ENCODE measurements at places on chromosomes 3 and 15. TPM values are rescaled to one million over a fixed set of nuclear protein-coding genes. Genes with fewer than 3 reads are reported as not detected.

The PLA2G4D gene
- not detected for polyA plus RNA-seq

The TMEM62 gene
- polyA plus RNA-seq = 8.2 TPM

The MLF1 gene
- 15.6 TPM for polyA plus RNA-seq

GRCh38 chr3:128689060-128689459 is 36.9 kb upstream of the RAB7A start:
- no peak for DNase-seq

GRCh38 chr3:59885101-59885500 is 835.3 kb upstream of the CFAP20DC start:
- DNase-seq = no peak

DNA sequence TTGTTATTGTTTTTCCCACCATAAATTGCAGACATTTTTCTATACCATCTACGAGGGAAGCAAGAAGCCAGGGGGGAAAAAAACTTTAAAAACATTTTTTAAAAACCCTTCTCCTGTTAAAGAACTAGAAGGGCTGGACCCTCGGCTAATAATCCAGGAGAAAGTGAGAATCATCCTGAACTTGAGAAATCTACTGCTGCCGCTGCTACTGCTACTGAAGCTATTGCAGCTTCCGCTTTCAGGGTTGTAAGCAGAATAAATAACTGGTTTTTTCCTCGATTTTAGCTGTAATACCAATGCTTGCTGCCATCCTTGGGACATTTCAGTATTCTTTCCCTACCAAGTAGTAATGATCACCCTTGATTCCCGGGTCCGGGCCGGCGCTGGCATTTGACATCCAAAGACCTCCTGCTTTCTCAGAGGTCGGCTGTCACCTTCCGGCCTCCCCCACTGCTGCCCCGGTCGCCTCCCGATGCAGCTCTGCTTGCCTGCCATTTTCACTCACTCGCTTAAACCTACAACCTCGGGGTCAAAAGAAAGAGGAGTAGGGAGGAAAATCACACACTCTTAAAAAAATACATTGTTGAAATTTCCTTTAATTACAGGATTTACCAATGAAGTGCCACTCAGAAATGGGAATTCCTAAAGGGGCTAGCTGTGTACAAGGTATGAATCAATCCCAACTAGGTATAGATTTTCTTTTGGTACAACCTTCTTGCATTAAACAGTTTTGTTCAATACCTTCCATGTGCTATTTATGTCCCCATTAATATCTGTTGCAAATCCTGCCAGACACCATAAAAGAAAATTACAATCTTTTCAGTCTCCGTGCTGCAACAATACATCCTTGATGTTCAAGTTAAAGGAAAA is 674 bp upstream of the MECOM start:
- DNase-seq = no peak

- DNase-seq = peak; percentile 10
These were observed 411.0 kb upstream of the NR2F2 start for GRCh38 chr15:95919460-95919859.

- no peak for DNase-seq
These were observed 63.4 kb upstream of the GSK3B start for GRCh38 chr3:120157681-120158080.

DNA sequence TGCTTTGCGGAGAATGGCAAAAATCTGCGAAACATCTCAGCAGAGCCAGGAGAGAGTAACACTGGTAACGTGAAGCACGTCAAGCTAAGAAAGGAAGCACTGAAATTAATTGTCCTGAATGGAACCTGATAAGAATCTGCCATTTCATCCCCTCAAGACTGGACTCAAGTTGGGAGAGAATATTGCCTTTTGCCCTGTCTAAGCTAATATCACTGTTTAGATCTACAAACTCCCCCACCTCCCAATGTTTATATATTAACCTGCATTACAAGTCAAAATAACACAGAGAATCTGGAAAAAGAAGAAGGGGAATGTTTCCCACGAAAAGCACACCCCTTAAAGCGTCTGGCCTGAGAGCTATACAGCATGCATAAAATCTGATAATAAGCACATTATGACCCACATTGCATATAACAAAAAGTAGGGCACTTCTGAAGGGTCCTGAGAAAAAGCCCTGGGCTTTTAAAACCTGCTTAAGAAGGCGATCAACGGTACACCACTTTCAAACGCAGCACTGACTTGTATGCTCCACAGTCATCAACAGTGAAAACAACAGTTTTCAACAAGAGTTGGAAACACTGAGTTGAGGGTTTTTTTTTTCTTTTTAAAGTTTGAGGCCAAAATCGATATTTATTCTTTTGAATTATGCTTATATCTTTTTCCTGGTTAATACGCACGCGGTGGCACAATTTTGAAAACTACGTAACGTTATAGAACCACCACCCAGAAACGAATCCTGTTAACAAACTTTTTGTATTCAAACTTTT is 1.4 kb upstream of the KAT2B start:
- peak; percentile 23 for DNase-seq

GRCh38 chr3:98482717-98483482 is 14.6 kb upstream of the OR5K2 start:
- no peak for DNase-seq

DNA sequence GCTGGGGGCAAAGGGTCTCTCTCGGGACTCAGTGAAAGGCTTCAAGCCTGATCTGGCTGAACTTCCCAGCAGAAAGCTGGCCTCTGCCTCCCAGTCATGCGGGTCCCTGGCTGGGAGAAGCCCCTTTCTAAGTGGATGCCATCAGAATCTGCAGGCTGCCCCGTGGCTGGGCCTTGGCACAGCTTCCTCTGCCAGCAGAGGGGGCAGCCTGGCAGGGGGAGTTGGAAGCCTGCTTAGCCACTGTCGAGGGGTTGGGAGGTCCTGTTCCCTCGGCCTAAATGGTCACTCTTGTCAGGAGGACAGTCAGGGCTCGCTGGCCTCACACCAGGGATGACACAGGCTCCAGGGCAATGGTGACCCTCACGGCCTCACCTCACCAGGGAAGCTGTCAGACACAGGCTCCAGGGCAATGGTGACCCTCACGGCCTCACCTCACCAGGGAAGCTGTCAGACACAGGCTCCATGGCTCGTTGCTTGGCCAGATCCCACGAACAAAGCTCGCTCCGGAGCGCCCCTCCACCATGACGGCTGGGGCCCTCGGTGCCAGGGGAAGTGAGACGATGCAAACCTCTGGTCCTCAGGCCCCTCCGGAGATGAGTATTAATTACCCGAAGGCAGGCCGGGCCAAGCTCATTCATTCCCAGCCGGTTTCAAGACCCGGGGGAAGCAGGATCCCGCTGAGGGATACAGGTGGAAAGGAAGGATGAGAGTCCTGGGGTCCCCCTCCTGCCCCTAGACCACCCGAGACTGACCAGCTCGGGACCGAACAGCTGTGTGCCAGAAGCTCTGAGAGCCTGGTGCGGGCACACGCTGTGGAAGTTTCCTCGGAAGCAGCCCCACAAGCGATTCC is 151.0 kb downstream of the CHSY1 start:
- no peak for DNase-seq

GRCh38 chr15:70283511-70283910 is 185.8 kb upstream of the TLE3 start:
- no peak for DNase-seq

Data from GM23248 (cell line).